ENCODE measurements at places on chromosomes 4 and X. TPM values are rescaled to one million over a fixed set of nuclear protein-coding genes. Genes with fewer than 3 reads are reported as not detected.

Gene GTPBP6
- 49.8 TPM for total RNA-seq

Gene MID1IP1
- total RNA-seq: 34.9 TPM

Gene SLC16A2
- 17.8 TPM for total RNA-seq

Gene NPY5R
- total RNA-seq: not detected

Gene BBS7
- total RNA-seq: 14.2 TPM

Gene ENOX2
- total RNA-seq: 7.0 TPM

Gene RBMXL3
- total RNA-seq: not detected

Gene NAP1L2
- total RNA-seq: 1.0 TPM

Gene G6PD
- 1,336 TPM for total RNA-seq

Gene MGARP
- 0.95 TPM for total RNA-seq

Gene SPANXC
- not detected for total RNA-seq

Gene PF4V1
- total RNA-seq: not detected

Gene PRR32
- total RNA-seq: not detected

Gene MOB1B
- 5.6 TPM for total RNA-seq

Gene TMEM156
- 22.8 TPM for total RNA-seq

Gene PPARGC1A
- 0.12 TPM for total RNA-seq

Gene ITGB1BP2
- total RNA-seq: 1.1 TPM

Gene H2BW2
- not detected for total RNA-seq

Gene VCX2
- not detected for total RNA-seq
